ENCODE measurements at places on chromosomes 13 and 19. TPM values are rescaled to one million over a fixed set of nuclear protein-coding genes. Genes with fewer than 3 reads are reported as not detected.

The CEACAM4 gene
- total RNA-seq, result not detected

The NRTN gene
- total RNA-seq, result not detected

The DIAPH3 gene
- total RNA-seq, result 8.1 TPM

The ZNF345 gene
- total RNA-seq, result not detected

The F2RL3 gene
- total RNA-seq, result not detected

The ALG11 gene
- total RNA-seq, result 14.8 TPM

The TLE2 gene
- total RNA-seq, result 1.1 TPM

The GNA15 gene
- total RNA-seq, result 20.0 TPM

DNA sequence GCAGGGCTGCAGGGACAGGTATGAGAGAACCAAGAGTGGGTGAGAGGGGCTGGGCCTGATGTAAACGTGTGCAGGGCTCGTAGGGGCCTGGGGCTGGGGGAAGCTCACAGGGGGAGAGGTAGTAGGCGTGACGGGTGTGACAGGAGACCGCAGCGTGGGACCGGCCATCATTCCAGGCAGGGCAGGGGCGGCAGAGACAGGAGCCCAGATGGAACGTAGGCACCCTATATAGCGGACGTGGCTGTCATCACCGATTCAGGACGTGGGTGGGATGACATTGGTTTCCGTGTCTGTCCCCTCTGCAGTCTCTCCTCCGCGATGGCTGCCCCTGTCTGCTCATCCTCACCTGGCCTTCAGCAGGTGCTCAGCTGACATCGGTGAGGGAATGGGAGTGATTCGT, 48.4 kb downstream of the IER2 start:
- DNase-seq, result no peak

DNA sequence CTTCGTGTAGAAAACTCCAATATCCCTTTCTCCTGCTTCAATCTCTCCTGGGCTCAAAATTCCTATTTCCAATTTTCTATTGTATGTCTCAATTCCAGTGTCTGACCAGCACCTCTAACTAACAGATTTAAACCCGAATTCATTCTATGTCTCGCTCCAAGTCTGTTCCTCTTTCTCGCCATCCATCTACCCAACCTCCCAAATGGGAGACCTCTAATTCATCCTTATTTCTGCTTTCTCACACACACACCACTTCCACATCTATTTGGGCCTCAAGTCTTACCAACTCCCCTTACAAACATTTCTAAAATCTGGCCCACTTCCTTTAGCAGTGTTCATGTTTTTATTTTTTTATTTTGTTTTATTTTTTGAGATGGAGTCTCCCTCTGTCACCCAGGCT, 53.3 kb downstream of the MBD3L2B start:
- DNase-seq, result no peak

GRCh38 chr19:18308051-18308947, 14.6 kb downstream of the LSM4 start:
- DNase-seq, result no peak

DNA sequence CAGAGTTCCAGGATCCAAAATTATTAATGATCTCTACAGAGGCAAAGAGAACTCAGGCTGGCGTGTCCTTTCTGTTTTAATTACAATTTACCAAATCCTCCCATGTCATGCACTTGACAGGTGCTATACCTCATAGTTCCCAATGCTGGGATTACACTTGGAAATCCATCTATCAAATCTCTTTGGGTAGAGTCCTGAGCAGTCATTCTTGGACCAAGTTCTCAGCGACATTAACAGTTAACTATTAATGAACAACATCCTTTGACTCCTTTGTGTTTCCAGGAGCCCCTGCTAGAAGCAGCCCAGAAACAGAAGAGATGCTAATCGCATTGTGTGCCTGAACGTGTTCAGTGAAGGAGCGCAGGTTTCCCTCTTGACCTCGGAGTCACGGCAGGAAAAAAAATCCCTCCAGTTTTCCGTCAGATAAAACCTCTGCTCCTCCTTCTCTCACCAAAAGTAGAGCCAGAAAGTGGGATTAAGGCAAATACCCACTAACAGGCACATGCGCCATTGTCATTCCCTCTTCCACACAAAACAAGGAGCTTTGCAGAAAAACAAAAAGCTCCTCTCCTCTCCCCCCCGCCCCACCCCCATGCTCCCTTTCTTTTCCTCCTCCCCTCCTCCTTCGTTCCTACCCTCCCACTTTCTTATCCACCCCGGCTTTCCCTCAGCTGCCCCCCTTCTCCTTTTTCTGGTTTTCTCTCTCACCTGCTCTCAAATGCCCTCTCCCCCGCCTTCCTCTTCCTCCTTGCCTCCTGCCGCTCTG, 224.7 kb downstream of the ZIC5 start:
- DNase-seq, result no peak

DNA sequence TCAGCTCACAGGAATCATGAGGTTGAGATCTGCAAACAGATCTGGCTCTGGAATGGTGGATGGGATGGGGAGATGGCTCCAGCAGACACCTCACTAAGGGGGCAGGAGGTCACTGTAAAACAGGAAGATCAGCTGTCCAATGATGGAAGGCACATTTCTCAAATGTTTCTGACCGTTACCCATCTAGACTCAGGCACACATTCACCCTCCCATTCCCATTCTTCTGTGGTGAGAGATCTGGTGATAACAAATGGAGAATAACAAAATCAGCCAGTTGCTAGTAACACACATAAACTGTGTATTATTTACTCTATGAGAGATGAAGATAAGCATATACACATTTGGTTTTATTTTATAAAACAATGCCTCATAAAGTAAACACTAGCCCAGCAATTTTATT, 235.9 kb downstream of the TSHZ3 start:
- no peak for DNase-seq

DNA sequence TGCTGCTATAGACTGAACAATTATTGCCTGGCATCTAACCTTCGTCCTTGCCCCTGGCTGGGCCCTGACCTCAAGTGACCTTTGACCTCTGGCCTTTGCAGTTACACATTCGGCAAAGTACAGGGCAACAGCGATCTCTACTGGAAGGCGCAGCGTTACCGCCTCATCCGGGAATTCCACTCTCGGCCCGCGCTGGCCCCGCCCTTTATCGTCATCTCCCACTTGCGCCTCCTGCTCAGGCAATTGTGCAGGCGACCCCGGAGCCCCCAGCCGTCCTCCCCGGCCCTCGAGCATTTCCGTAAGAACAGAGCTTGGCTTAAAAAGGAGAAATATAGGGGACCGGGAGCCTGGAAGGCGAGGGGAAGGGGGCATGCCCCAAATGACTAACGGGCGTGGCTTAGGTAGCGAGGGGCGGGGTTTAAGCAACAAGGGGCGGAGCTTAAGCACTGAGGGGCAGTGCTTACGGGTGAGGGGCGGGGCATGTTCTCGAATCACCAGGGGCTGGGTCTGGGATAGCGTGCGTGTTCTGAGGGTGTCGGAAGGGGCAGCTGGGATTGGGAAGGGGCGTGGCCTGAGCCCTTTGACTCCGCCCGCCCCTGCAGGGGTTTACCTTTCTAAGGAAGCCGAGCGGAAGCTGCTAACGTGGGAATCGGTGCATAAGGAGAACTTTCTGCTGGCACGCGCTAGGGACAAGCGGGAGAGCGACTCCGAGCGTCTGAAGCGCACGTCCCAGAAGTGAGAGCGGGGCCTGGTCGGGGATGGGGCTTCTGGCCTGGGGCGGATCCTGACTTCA, 52.7 kb downstream of the TRPM4 start:
- DNase-seq, result no peak

- no peak for DNase-seq
Measured at GRCh38 chr13:20109037-20109436, 51.8 kb downstream of the GJA3 start.

GRCh38 chr13:46712524-46712923, 84.4 kb downstream of the ESD start:
- no peak for DNase-seq

DNA sequence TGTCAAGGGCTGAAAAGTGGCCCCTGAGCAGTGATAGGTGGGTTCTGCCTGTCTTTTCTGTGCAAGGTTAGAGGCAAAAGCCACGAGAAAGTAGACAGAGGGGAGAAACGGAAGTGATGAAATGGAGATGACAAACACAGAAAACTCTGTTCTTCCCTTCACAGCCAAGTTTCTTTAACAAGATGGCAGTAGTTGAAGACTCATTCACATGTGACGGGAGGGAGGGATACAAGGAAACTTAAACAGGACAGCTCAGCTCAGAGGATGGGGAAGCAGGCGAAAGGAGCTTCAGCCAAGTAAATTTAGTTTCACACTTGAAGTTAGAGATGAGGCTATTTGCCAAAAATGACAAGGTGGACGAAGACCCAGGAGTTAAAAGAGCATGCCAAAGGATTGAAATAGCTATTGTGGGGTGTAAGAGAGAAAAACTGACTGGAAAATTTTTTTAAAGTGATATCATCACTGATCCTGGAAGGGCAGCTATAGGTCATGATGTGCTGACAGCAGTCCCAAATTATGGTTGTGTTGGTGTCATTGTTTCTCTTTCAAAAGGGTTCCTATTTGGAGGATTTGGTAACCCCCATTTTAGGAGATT, 347.9 kb downstream of the EFNB2 start:
- no peak for DNase-seq

- DNase-seq, result no peak
Measured at GRCh38 chr19:32614916-32615315, 33.9 kb downstream of the PDCD5 start.

DNA sequence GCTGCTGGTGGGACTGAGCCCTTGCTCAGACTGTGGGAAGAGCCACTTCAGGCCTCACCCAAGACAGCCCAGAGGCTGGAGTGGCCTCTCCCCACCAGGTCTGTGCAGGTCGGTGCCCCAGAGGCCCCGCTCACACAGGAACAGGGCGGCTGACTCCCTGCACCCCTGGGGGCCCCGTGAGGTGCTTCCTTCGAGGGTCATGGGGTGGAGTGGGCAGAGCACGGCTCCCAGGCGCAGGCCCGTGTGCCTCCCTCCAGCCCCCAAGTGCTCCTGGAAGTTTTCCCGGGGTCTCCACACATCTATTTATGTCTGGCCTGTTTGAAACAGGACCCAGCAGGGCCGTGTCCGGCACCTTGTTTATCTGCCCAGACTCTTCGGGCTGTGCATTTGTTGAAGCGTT, 9.5 kb upstream of the TMEM255B start:
- no peak for DNase-seq

DNA sequence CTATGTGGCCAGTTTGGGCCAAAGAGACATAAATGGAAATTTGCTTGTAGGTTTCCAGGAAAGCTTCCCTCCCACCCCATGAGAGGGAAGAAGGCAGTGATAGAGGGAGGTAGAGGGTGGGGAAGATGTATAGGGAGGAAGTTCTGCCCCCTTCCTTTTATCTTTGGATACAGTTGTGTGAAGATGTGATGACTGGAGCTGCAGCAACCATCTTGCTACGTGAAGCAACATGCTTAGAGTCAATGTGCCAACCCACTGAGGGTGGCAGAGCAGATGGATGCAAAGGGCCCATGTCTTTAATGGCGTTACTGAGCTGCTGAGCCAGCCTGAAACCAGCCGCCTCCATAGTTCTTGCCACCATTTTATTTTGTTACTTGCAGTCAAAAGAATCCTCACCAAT, 10.7 kb downstream of the VSIG10L start:
- DNase-seq, result no peak

DNA sequence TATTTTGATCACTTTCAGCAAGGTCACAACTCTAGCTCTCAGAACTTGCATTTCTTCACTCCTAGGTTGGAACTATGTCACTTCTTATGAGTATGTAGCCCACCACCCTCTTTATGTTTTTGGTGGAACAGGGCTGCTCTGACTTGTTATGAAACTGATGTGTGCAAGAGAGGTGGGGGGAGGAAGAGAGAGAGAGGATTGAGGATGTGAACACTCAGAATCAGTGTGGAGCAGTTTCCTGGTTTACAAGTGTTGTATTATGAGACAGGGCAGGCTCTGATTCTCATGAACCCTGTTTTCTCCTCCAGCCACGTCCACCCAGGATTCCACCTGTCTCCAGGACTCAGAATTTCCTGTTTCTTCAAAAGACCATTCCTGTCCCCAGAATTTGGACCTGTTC, 16.1 kb downstream of the ZNF317 start:
- DNase-seq, result no peak

DNA sequence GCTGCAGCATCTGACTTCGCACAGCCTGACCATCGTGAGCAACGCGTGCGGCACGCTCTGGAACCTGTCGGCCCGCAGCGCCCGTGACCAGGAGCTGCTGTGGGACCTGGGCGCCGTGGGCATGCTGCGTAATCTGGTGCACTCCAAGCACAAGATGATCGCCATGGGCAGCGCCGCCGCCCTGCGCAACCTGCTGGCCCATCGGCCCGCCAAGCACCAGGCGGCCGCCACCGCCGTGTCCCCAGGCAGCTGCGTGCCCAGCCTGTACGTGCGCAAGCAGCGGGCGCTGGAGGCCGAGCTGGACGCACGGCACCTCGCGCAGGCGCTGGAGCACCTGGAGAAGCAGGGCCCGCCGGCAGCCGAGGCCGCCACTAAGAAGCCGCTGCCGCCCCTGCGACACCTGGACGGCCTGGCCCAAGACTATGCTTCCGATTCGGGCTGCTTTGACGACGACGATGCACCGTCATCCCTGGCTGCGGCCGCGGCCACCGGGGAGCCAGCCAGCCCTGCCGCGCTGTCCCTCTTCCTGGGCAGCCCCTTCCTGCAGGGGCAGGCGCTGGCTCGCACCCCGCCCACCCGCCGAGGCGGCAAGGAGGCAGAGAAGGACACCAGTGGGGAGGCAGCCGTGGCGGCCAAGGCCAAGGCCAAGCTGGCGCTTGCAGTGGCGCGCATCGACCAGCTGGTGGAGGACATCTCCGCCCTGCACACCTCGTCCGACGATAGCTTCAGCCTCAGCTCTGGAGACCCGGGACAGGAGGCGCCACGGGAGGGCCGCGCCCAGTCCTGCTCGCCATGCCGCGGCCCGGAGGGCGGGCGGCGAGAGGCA, 13.6 kb downstream of the C19orf25 start:
- DNase-seq, result peak; percentile 56

GRCh38 chr19:19259741-19260140, 13.4 kb downstream of the TM6SF2 start:
- DNase-seq, result peak; percentile 11

GRCh38 chr19:2315818-2316353, 7.9 kb upstream of the LINGO3 start:
- DNase-seq, result peak; percentile 40

- no peak for DNase-seq
Measured at GRCh38 chr19:5627395-5627904, 4.6 kb downstream of the SAFB start.

GRCh38 chr13:104796581-104796980, 1730.4 kb upstream of the SLC10A2 start:
- DNase-seq, result no peak

DNA sequence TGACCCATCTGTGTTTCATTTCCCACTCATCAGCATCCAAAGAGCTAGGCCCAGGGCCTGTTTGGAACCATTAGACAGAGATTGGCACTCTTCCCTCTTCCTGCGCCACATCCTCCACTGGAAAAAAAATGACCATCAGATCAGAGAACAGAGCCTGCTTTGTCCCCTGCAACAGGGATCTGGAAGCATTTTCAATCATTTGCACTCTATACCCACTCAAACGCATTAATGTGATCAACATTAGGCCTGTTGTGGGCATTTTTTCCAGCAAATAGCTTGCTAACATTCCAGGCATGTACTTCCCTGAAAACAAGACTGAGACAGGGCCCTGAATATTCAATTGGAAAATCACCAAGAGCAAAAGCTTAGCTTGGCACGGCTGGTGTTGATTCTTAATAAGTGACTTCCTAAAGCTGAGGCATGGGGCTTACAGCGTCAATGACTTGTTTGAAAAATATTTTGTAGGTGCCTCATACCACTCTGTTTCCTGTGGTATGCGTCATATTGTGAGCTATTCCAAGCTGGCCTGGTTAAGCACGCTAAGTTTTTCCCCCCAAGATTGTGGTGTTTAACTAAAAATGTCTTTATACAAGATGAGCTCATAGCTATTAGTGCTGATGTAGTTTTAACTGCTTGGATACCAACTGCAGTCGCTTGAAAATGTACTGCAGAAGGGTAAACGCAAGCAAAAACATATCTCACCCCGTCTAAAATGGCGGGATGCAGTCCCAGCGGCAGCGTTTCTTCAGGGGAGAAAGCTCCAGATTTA, 404.4 kb downstream of the SPRY2 start:
- no peak for DNase-seq
